Stimulated activated CD4-positive, alpha-beta T cell treated with anti-CD3 and anti-CD28 coated beads, Interleukin-4, amount 100 ng/mL, for 48 hours (primary cell): ENCODE measurements at places on chromosomes 13 and 19.

GRCh38 chr19:1425102-1425837 lies 12.9 kb upstream of the RPS15 start:
- no peak for DNase-seq

DNA sequence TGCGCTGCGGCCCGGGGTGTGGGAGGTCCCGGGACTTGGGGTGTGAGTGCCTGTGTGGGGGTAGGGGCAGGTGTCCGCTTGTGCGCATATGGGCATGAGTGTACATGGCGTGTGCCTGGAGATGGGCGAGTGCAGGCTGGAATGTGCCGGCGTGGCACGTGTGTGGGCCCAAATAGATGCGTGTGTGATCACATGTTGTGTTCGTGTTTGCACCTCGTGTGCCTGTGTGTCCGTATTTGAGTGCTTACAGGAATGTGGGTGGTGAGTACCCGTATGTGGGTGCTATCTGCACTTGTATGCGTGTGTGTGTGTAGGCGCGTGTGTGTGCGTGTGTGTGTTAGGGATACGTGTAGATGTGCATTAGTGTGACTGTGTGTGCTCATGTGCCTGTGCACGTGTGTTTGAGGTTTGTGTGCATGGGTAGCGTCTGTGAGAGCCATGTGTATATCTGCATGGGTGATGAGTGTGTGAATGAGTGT lies 3.4 kb downstream of the ZNF536 start:
- DNase-seq, result no peak

DNA sequence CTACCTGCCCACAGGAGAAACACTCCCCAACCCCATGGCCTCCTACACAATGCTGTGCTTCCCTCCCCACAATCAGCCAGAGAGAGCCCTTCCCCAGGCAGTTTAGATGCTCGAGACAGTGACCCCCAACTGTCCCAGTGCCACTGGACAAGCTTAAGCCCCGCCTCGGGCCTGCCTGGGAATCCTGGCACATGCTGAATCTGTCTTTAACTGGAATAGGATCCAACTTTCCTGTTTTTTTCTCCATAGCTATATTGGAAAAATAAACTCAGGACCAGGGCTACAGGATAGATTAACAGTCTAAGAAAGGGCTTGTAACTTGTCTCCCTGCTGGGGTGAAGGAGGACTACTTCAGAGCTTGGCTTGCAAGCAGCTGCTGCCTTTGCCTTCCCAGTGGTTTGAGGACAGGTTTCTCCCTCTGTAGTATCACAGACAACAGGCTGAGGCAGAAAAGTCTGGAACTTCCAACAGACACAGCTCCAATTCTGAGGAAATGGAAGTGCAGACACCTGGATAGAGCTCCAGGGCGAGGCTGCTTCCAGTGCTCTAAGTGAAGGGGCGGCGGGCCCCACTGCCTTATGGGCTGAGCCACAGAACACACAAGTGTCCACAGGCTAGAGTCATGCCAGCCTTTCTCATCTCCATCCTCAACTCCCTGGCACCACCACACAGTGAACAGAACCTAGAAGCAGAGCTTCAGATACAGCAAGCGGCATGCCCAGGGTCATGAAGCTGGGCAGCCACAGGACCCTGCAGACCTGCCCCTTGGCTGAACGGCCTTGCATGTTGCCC lies 228.3 kb downstream of the TUBA3C start:
- no peak for DNase-seq

DNA sequence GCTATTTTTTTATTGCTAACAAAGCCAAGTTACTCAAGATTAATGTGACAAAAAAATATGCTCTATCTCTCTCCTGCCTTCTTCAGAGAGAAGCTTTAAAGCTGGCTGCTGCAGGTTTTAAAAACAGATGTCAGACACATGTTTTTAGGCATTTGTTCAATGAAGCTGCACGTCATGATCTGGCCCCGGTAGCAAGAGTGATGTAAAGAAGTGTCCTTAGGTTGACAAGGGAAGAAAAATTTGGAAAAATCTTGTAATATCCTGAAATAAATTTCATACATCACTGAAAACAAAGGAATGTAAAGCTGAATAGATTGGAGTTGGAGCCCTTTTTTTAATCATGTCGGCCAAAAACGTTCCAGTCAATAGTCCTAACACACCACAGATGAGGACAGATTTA lies 531.4 kb upstream of the NBEA start:
- DNase-seq, result no peak

DNA sequence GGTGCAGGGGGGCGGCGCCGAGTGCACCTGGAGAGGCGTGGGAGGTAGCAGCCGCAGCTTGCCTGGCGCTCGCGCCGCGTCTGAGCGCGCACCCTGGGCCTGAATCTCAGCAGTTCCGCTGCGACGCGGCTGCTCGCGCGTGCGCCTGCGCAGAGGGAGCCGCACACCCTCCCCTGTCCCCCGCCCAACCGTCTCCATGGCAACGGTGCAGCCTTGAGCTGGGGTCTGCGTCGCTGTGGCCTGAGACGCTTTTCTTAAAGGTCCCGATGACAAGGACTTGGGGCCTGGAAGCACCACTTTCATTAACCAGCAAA lies at the start of gene PNMA8B:
TSS of gene PNMA8B (minus strand) at position 82 of the 314 bp plus-strand sequence. CDS start 402 bp downstream, outside the sequence.
- no peak for DNase-seq
